Stimulated activated CD4-positive, alpha-beta T cell treated with anti-CD3 and anti-CD28 coated beads, Interleukin-1b, Interleukin-23, amount 100 ng/mL, for 4 hours (primary cell): ENCODE measurements at places on chromosomes 1 and 21.
A peak's percentile ranks its signal among the peaks of the same experiment; 100 is the strongest.

DNA sequence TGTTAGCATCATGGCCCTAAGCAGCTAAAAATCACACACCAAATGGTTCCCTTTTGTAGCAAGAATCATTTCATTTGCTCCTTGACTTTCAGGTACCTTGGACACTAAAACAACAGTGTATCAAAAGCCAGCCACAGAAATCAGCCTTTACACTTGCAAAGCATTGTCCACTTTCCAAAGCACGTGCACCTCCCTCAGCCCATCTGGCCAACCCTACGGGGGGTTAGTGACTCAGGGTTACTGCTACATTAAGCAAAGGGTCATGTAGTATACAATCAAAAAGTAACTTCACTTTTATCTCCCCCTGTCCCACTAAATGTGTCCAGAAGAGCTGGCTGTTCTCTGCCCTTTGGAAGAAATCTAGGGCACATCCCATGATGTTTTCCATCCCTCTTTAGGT lies 149.7 kb downstream of the HIVEP3 start:
- no peak for DNase-seq

DNA sequence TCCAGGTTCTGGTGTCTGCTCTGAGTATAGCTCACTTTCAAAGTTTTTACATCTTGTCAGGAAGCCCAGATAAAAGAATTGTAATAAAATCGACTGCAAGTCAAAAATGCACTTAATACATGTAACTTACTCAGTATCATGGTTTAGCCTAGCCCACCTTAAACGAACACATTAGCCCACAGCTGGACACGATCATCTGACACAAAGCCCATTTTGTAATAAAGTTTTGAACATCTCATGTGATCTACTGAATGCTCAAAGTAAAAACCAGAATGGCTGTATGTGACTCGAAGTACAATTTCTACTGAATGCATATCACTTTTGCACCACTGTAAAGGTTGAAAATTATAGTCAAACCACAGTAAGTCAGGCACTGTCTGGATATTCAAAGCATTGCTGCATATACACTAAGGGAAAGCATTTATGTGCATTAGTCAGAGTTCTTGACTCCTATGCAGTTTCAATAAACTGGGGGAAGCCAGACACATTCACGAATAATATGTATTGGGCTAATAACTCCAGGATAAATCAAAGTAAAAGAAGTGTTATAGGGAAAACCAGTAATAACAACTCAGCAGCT lies 12.2 kb upstream of the TDRD10 start:
- no peak for DNase-seq

DNA sequence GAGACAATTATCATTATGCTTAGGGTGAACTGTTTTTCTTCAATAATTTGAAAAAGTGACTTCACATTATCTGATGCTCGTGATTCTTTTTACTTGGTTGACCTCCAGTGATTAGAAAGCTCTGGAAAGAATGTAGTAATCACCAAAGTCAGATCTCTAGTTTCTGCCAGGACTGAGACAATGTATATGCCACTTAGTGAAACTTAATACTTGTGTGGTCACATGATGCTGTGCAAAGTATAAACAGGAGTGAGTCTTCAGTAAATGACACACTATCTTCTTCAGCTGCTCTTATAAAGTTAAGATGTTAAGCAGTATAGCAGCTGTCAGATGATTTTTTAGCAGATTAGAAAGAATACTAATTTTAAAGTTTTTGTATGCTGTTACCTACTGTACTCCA lies 17.2 kb downstream of the VCAM1 start:
- no peak for DNase-seq

DNA sequence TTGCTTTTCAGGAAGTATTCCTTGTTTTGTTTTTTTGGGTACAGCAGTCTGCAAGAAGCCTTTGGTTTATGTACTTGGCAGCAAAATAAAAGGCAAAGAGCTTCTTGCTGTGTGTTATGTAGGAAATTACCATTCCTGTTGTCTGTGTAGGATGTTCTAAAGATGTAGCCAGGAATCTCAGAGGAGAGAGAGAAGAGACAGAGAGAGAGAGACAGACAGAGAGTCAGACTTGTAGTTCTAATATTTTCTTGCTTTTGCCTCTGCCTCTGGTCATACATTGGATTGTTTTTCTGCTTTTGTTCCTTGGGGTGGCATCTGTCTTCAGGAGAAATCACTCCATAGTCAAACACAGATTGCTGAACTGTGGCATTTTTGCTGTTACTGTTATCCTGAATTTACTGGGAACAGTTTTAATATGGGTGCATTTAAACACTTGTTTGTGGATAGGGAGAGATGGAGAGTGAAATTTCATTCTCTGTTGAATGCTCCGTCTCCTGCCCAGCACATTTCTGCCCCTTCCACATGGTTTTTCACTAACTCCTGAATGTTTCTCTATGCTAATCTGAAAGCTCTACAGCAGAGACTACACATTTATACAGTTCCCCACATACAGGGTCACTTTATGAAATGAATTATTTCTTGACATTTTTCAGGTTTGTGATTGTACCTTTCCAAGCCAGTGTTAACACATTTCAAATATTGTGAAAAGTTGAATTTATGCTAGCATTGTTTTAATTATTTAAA lies 49.8 kb downstream of the POU2F1 start:
- DNase-seq, result no peak

DNA sequence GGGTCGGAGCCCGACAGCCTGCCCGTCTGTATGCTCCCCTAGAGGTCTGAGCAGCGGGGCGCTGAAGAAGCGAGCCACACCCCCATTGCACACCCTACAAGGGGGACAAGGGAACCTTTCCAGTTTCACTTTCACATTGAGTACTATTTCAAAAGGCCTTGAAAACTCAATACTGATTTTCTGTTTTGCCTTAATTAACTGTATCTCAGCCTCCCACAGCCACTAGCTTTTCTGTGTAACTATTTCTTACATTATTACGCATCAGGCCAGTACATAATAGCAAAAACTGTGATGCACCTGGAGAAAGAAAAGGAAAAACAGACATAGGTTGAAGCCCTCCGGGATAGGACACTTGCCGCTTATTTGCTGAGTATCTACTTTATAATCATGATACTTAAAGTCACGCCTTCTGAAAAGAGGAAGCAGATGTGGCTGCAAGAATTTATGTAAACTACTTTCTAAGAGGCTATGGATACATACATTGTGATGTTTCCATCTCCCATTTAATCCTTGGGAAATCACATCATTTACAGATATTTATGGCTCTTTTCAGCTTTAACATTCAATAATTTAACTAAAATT lies 1719.5 kb downstream of the MRPL39 start:
- DNase-seq, result peak; percentile 12

GRCh38 chr1:153404768-153405167 lies 11.6 kb upstream of the S100A7A start:
- DNase-seq, result peak; percentile 30

DNA sequence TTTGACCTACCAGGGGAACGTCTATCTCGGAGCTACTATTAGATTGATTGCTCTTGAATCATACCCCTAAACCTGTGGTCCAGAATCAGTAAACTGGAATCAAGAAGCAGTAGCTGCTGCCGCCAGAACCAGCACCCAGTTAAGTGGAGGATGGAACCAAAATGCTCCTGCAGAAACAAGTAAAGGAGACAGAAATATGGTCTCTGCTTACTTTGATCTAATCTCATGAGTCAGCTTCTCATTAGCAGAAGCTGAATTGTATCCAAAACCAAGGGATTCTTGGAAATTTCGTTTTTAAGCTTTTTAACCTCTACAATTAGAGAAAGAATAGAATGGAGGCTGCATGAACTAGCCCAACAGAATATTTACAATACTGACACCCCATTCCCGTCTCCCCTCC lies 42.6 kb upstream of the PIGV start:
- DNase-seq, result no peak

- DNase-seq, result no peak
Observed at GRCh38 chr1:235741294-235741693, 91.7 kb upstream of the GNG4 start.

GRCh38 chr1:180029524-180030135 lies 75.0 kb downstream of the CEP350 start:
- DNase-seq, result no peak
